Heart left ventricle (tissue), 16 donors: ENCODE measurements at places on chromosomes 3 and 15. TPM values are rescaled to one million over a fixed set of nuclear protein-coding genes. Genes with fewer than 3 reads are reported as not detected.

ANP32A gene
- polyA plus RNA-seq, result 195 TPM

JMJD7 gene
- 20.6 TPM for polyA plus RNA-seq

MORC1 gene
- not detected for polyA plus RNA-seq

VPS33B gene
- 3.8 TPM for polyA plus RNA-seq

SEMA3B gene
- polyA plus RNA-seq, result 37.5 TPM

HCLS1 gene
- 8.9 TPM for polyA plus RNA-seq

HCN4 gene
- 5.1 TPM for polyA plus RNA-seq

CNTN6 gene
- not detected for polyA plus RNA-seq

NCBP2 gene
- 55.5 TPM for polyA plus RNA-seq

GATM gene
- 8.3 TPM for polyA plus RNA-seq

HYAL1 gene
- 60.7 TPM for polyA plus RNA-seq

SEMA5B gene
- 3.2 TPM for polyA plus RNA-seq

EPHB3 gene
- polyA plus RNA-seq, result 1.4 TPM

CFAP44 gene
- 1.2 TPM for polyA plus RNA-seq

VGLL3 gene
- polyA plus RNA-seq, result 1.9 TPM

PLS1 gene
- polyA plus RNA-seq, result 2.6 TPM

XPC gene
- 6.1 TPM for polyA plus RNA-seq

ITIH1 gene
- polyA plus RNA-seq, result not detected

MEGF11 gene
- polyA plus RNA-seq, result 0.07 TPM

CLEC3B gene
- polyA plus RNA-seq, result 205 TPM

GCNT3 gene
- not detected for polyA plus RNA-seq

ARPIN gene
- polyA plus RNA-seq, result 7.5 TPM

ITGA11 gene
- 5.9 TPM for polyA plus RNA-seq

ADGRG7 gene
- polyA plus RNA-seq, result not detected

SNTN gene
- polyA plus RNA-seq, result not detected

CPLX3 gene
- 0.06 TPM for polyA plus RNA-seq

THAP10 gene
- 1.7 TPM for polyA plus RNA-seq

FGF12 gene
- 366 TPM for polyA plus RNA-seq

ADAMTS9 gene
- 12.1 TPM for polyA plus RNA-seq

CFAP100 gene
- polyA plus RNA-seq, result not detected

PTX3 gene
- 24.7 TPM for polyA plus RNA-seq

ABHD17C gene
- 6.6 TPM for polyA plus RNA-seq
